ENCODE measurements at places on chromosomes 2 and 18. TPM values are rescaled to one million over a fixed set of nuclear protein-coding genes. Genes with fewer than 3 reads are reported as not detected.
A peak's percentile ranks its signal among the peaks of the same experiment; 100 is the strongest.

DNA sequence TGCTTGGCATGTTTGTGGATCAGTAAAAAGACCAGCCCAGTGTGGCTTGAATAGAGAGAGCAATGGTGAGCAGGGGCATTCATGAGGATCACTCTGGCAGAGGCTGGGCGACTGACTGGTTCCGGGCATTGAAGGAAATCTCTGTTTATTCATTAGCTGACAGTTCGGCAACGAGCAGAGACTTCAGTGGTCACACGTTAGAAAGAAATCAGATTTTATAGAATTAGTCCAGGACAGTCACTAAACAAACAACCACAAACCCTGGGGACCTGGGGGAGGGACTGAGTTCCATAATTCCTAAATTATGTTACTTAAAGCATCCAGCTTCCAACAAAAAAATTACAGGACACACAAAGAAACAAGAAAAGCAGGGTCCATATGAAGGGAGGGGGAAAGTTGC, 72.5 kb downstream of the NOL10 start:
- no peaks in the 10 kb centered on the region for H3K27me3 ChIP-seq
- peaks cover 35% of the 10 kb centered on the region for H3K36me3 ChIP-seq
- DNase-seq, result no peak
- no peak overlapping the region for H3K4me3 ChIP-seq
- H3K27ac ChIP-seq, result no peak overlapping the region
- H3K4me1 ChIP-seq, result peaks cover 10% of the 10 kb centered on the region

GRCh38 chr2:64243081-64244036, 99.1 kb upstream of the PELI1 start:
- no peaks in the 10 kb centered on the region for H3K4me1 ChIP-seq
- H3K4me3 ChIP-seq, result no peak overlapping the region

- H3K27ac ChIP-seq, result no peak overlapping the region
- no peak for DNase-seq
- no peaks in the 10 kb centered on the region for H3K4me1 ChIP-seq
- H3K27me3 ChIP-seq, result no peaks in the 10 kb centered on the region
Measured at GRCh38 chr2:145599756-145600155, 1079.8 kb upstream of the ZEB2 start.

DNA sequence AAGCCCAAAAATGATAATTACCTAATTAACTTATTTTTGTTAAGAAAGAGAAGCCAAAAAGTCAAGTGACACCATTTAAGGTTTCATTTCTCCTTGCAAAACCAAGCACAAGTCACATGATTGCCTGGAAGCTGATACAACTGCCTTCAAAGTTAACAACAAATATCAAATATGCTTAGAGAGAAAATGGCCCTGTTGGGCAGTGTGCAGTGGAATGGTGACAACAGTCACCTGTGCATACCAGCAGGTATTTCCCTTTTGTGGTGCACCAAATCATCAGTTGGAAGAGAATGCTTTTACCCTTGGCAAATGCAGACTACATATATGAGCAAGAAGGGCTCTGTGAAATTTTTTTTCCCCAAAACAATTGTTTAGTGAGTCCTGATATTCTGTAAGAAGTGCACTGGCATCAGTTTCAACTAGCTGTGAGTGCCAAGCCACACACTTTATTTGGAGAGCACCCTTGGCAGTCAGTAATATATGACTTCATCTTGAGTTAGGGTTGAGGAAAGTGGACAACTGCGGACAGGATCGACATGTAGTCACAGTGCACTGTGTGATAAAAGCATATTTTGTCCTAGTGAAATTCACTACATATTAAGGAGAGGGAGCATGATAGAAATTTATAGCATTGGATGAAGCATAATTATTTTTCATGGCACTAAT, 74.9 kb upstream of the DOCK10 start:
- H3K4me1 ChIP-seq, result no peaks in the 10 kb centered on the region
- H3K27me3 ChIP-seq, result no peaks in the 10 kb centered on the region
- no peaks in the 10 kb centered on the region for H3K36me3 ChIP-seq
- H3K27ac ChIP-seq, result no peak overlapping the region
- no peak overlapping the region for H3K4me3 ChIP-seq

DNA sequence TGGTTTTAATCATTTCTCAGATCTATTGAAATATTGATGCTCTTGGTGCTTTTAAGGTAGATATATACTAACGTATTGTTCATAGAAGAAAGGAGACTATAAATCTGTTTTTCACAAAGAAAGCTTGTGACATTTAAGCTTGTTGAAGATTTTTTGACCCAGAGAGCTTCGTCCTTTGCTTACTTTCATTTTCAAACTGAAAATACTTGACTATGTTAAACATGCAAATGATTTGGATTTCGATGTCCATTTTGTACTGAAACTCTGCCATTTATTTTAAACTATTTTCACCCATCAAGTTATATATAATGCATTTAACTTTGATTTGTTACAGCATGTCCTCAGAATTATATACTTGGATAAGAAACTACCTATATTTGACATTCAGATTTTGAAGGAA, 85.2 kb downstream of the SLC4A10 start:
- DNase-seq, result no peak
- H3K27ac ChIP-seq, result no peak overlapping the region
- no peaks in the 10 kb centered on the region for H3K36me3 ChIP-seq
- H3K4me3 ChIP-seq, result no peak overlapping the region
- H3K4me1 ChIP-seq, result peaks cover 11% of the 10 kb centered on the region
- peaks cover 10% of the 10 kb centered on the region for H3K27me3 ChIP-seq

GRCh38 chr2:42827647-42828486, 35.5 kb upstream of the HAAO start:
- H3K27me3 ChIP-seq, result peaks cover 13% of the 10 kb centered on the region
- H3K4me1 ChIP-seq, result peaks cover 14% of the 10 kb centered on the region
- no peak overlapping the region for H3K27ac ChIP-seq
- no peaks in the 10 kb centered on the region for H3K36me3 ChIP-seq
- peak overlapping the region; percentile 46 for H3K4me3 ChIP-seq

DNA sequence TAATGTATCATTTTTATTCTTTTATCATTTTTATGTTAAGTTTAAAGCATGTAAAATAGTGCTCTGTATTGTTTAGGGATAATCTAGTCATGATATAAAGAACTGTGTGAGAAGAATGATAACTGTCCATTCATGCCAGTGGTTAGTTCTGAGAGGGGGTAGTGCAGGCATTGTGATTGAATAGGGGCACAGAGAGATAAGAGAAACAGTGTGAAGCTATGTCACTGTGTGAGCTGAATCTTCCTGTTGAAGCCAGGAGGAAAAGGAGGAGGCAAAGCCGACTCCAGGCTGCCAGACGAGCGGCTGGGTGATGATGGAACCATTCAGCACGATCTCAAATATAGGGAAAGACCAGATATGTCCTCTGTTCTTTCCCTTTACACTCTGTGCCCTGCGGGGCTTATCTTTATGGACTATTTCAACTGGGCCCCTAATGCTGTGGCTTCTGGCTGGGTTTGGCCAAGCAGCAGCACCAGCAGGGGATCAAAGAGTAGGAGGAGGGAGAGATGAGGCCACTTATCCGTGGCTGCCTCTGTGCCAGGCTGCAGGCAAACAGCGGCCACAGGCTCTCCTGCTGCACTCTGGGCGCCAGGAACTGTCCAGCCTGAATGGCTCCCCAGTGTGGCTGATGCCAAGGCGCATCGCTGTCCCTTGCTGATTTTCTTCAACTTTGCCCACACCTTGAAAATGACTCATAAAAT, 128.0 kb downstream of the SPP2 start:
- H3K4me3 ChIP-seq, result no peak overlapping the region
- no peak overlapping the region for H3K27ac ChIP-seq
- no peaks in the 10 kb centered on the region for H3K4me1 ChIP-seq
- no peak for DNase-seq
- H3K27me3 ChIP-seq, result peaks cover 2% of the 10 kb centered on the region

- no peak overlapping the region for H3K4me3 ChIP-seq
- no peaks in the 10 kb centered on the region for H3K27me3 ChIP-seq
- H3K36me3 ChIP-seq, result no peaks in the 10 kb centered on the region
- no peak overlapping the region for H3K27ac ChIP-seq
- no peaks in the 10 kb centered on the region for H3K4me1 ChIP-seq
- DNase-seq, result no peak
Measured at GRCh38 chr2:160911258-160911657, 249.0 kb upstream of the TANK start.

Gene CAVIN2
- total RNA-seq, result not detected

Gene DBI
- 162 TPM for total RNA-seq
